Type B pancreatic cell (in vitro differentiated cells): ENCODE measurements at places on chromosomes 5 and 9. TPM values are rescaled to one million over a fixed set of nuclear protein-coding genes. Genes with fewer than 3 reads are reported as not detected.
A peak's percentile ranks its signal among the peaks of the same experiment; 100 is the strongest.

The TICAM2 gene
- 0.59 and 1.1 TPM in 2 replicates for total RNA-seq

The NUTM2G gene
- 0.19 TPM in 1 of 2 replicates, not detected in the other for total RNA-seq

DNA sequence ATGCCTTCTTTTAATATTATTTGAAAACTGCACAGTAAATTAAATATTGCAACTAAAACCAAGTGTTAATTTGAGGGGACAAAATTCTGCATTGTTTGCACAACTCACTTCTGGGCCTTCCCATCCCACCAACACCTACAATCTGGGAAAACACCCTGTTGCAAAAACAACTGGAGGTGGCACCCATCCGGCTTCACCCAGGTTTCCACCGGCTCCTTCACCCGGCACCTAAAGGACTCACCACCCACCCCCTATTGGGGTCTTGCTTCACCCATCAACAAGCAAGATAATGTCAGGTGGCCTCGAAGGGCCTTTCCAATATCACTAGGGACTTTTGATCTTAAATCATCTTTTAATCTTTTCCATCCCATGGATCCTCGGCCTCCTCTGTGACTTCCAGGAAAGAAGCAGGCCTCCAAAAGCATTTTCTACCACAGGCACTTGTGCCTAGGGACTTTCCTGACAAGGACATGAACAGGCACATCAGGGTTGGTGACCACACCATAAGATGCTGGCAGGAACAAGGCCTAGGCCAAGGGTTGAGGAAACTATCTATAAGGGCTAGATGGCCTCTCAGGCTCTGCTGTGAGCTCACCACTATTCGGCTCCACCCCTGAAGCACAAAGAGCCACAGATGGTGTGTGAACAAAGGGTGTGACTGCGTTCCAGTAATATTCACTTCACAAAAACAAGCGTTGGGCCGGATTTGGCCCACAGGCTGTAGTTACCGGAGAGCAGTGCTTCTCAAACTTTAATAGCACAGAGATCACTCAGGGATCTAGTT, 205.1 kb downstream of the AUH start:
- H3K36me3 ChIP-seq, result no peaks in the 10 kb centered on the region
- H3K4me3 ChIP-seq, result no peak overlapping the region
- DNase-seq, result no peak
- H3K4me1 ChIP-seq, result no peaks in the 10 kb centered on the region
- H3K27ac ChIP-seq, result no peak overlapping the region
- no peaks in the 10 kb centered on the region for H3K27me3 ChIP-seq

GRCh38 chr9:114203410-114204140, 48.2 kb downstream of the COL27A1 start:
- H3K4me3 ChIP-seq, result no peak overlapping the region
- no peaks in the 10 kb centered on the region for H3K27me3 ChIP-seq
- H3K36me3 ChIP-seq, result peaks cover 10% of the 10 kb centered on the region
- no peak overlapping the region for H3K27ac ChIP-seq

GRCh38 chr5:50575740-50576139, 90.7 kb upstream of the PARP8 start:
- DNase-seq, result no peak
- peaks cover 4% of the 10 kb centered on the region for H3K27me3 ChIP-seq
- H3K4me1 ChIP-seq, result no peaks in the 10 kb centered on the region
- H3K36me3 ChIP-seq, result no peaks in the 10 kb centered on the region
- H3K27ac ChIP-seq, result no peak overlapping the region
- no peak overlapping the region for H3K4me3 ChIP-seq

- no peak overlapping the region for H3K27ac ChIP-seq
- DNase-seq, result no peak
- H3K36me3 ChIP-seq, result no peaks in the 10 kb centered on the region
- H3K27me3 ChIP-seq, result no peaks in the 10 kb centered on the region
These were observed 46.1 kb upstream of the IL7R start for GRCh38 chr5:35810601-35811000.

DNA sequence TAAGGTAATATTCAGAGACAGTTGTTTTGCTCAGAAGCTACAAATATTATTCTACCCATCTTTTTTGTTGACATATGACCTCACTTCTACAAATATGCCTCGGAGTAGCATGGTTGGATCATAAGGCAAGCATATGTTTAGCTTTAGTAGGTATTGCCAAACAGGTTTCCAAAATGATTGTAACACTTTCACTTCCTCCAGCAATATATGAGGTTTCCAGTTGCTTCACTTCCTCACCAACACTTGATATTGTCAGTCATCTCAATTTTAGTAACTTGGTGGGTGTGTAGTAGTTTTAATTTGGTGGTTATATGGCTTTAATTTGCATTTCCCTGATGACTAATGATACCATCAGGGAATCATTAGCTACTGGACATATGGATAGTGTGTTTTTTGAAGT, 46.7 kb downstream of the TNFSF8 start:
- H3K4me1 ChIP-seq, result no peaks in the 10 kb centered on the region
- no peaks in the 10 kb centered on the region for H3K27me3 ChIP-seq
- no peak overlapping the region for H3K4me3 ChIP-seq
- peaks cover 3% of the 10 kb centered on the region for H3K36me3 ChIP-seq
- no peak overlapping the region for H3K27ac ChIP-seq
- DNase-seq, result no peak

The PCDHA10 gene
- total RNA-seq, result 9.9 and 20.3 TPM in 2 replicates

GRCh38 chr5:109654455-109654854, 35.3 kb upstream of the MAN2A1 start:
- no peak for DNase-seq
- H3K4me1 ChIP-seq, result peaks cover 20% of the 10 kb centered on the region
- H3K4me3 ChIP-seq, result no peak overlapping the region
- peaks cover 2% of the 10 kb centered on the region for H3K27me3 ChIP-seq

The NUDT2 gene
- 25.1 and 25.4 TPM in 2 replicates for total RNA-seq

The TEX53 gene
- not detected in 2 replicates for total RNA-seq

The TLX3 gene
- total RNA-seq, result 2.1 and 7.8 TPM in 2 replicates

The IGFBPL1 gene
- 9.7 and 26.7 TPM in 2 replicates for total RNA-seq

DNA sequence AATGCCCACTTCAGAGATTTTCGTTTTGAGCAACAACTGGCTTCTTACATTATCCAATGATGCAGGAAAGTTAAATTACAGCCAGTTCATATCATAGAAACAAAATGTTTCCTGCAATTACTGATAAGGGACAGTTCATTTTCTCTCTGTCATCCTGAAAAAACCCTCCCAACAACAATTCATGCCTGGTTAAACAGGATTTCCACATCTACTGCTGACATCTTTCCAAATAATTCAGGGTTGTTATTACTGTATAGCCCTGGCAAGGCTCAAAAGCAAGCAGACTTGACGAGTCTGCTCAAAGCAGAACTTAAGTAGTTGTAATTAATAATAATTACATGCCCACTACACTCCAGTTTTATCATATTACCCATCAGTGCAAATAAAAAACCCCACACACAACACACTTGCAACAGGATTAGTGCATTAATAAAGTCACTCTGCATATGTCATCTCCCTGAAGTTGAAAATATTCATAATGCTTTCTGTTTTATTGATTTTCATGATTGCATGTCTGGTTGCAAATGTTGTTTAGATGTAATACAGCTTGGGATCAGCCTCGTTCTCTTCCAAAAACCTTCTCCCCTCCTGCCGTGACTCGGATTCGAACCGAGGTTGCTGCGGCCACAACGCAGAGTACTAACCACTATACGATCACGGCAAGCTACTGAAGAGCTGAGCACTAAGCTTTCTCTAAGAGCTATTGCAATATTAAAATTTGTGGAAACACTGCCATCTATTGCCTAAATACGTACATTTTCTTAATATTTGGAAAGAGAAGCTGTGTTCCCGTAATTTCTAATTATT, 119.6 kb upstream of the NFIB start:
- no peaks in the 10 kb centered on the region for H3K36me3 ChIP-seq
- peaks cover 31% of the 10 kb centered on the region for H3K4me1 ChIP-seq
- no peak for DNase-seq
- peak overlapping the region; percentile 68 for H3K4me3 ChIP-seq
- peak overlapping the region; percentile 25 for H3K27ac ChIP-seq
- H3K27me3 ChIP-seq, result peaks cover 7% of the 10 kb centered on the region

DNA sequence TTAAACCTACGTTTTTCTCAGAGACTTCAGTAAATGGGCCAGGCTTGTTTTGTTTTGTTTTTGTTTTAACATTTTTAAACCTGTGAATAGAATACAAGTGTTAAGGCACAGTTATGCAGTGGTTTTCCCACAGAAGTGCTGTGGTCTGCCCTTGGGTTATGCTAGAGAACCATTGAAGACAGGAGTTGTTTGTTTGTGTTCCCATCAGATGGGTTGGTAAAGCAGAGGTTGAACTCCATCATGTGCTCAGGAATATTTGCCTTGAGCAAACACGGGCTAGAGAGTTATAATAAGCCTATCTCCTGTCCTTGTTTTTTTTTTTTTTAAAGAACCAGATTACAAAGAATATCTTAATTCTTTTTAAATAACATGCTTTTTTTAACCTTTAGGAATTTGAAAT, 28.5 kb downstream of the RHOBTB3 start:
- H3K4me3 ChIP-seq, result no peak overlapping the region
- H3K36me3 ChIP-seq, result peaks cover 16% of the 10 kb centered on the region
- no peak overlapping the region for H3K27ac ChIP-seq
- H3K4me1 ChIP-seq, result peaks cover 22% of the 10 kb centered on the region
- H3K27me3 ChIP-seq, result no peaks in the 10 kb centered on the region

The PHF24 gene
- 0.19 and 0.88 TPM in 2 replicates for total RNA-seq

The RRAGA gene
- 73.2 and 75.3 TPM in 2 replicates for total RNA-seq

- H3K36me3 ChIP-seq, result peaks cover 5% of the 10 kb centered on the region
- H3K4me3 ChIP-seq, result no peak overlapping the region
- H3K27me3 ChIP-seq, result peaks cover 3% of the 10 kb centered on the region
- no peak overlapping the region for H3K27ac ChIP-seq
- DNase-seq, result no peak
These were observed 334.6 kb upstream of the KLF9 start for GRCh38 chr9:70749066-70749465.

DNA sequence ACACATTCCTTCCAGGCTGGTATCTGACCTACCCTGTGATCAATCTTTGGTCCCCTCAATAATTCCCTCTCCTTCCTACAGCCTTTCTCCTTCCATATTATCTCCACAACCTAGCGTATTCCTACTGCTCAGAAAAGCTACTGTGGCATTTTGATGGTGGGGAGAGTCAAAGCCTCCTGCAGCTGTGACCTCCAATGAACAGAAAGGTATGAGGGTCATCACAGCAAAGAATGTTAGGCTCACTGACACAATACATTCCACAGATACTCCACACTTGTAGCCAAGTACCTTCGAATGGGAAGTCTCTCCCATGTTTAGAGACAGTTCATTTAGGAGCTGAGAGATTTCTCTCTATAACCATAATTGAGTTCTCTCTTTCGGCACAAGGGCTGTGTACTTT, 5.9 kb downstream of the FBN2 start:
- peaks cover 14% of the 10 kb centered on the region for H3K27me3 ChIP-seq
- no peak for DNase-seq
- H3K36me3 ChIP-seq, result peaks cover 34% of the 10 kb centered on the region
- H3K4me3 ChIP-seq, result peak overlapping the region; percentile 11
- H3K4me1 ChIP-seq, result peaks cover 36% of the 10 kb centered on the region

The S1PR3 gene
- 9.3 and 37.9 TPM in 2 replicates for total RNA-seq

DNA sequence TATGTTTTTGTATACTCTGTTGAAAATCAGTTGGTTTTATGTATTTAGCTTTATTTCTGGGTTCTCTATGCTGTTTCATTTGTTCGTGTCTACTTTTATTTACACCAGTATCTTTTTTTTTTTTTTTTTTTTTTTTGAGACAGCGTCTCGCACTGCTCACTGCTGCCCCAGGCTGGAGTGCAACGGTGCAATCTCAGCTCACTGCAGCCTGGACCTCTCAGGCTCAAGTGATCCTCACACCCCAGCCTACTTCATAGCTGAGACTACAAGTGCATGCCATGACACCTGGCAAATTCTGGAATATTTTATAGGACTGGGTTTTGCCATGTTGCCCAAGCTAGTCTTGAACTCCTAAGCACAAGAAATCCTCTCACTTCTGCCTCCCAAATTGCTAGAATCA, 869.4 kb upstream of the CDH6 start:
- no peak overlapping the region for H3K27ac ChIP-seq
- DNase-seq, result no peak
- no peaks in the 10 kb centered on the region for H3K4me1 ChIP-seq
- no peak overlapping the region for H3K4me3 ChIP-seq
- H3K36me3 ChIP-seq, result no peaks in the 10 kb centered on the region
